CD4-positive, alpha-beta T cell treated with Interleukin-12 subunit alpha and Interleukin-12 subunit beta, for 1 hour (primary cell): ENCODE measurements at places on chromosomes 5 and 9.

DNA sequence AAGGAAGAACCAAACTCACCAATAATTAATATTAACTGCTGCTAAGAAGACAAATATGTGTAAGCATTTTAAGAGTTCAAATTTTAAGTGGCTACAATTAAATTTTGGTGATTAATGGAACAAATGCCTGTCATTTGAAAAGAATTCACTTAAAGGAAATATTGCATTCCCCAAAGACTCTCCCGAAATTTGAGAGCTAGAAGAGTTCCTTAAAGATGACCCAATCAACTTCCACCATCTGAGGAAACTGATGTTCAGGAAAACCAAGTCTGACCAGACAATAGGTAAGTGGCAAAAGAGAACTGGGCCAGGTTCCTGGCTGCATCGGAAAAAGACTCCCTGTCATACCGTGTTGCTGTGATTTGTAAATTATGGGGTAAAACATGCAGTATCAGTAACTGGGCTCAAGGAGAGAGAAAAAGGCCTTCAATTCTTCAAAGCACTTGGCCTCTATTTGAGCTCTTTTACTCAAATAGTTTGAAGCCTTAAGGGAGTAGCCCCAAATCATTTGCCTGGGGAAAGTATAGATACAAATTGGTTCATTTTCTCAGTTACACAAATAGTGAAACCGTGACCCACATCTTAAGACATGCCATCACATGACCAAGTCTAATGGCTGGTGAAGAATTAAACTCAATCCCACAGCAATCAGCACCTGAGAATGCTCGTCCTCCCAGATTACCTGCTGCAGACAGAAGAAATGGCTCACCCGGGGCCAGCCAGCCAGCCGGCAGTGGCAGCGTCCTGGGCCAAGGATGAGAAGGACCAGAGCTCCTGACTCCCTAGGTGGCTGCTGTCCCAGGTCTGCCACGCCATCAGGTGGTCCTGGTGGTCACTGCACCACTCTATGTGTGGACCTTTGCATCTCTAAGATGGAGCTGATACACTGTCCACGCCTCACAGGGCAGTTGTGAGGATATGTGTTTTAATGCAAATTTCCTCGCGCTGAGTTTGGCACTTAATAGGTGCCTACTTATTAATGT, 162.9 kb downstream of the TTLL11 start:
- no peak for DNase-seq

- DNase-seq: peak; percentile 55
These were observed 149.2 kb upstream of the KLF9 start for GRCh38 chr9:70563431-70564204.

GRCh38 chr5:158952248-158952545, 147.5 kb downstream of the EBF1 start:
- no peak for DNase-seq

DNA sequence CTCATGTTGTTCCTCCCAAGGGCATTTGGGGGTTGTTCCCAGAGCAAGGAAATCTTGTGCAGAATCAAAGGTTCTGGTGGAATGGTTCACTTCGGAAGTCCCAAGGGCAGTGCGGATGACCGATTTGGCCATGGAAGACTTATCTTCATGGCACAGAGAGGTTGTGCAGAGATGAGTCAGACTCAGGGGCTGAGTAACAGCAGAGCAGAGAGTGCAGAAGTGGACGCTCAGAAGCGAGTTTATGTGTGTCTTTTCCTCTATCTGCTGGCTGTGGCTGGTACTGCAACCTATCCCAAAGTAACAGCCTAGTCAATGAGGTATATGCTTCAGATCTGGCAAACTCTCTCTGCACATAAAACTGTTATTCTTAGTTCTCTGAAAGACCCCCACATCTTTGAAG, 118.1 kb downstream of the DPYSL3 start:
- DNase-seq: no peak

- DNase-seq: no peak
These were observed 41.9 kb downstream of the TJP2 start for GRCh38 chr9:69215774-69216485.

GRCh38 chr5:172531704-172532026, 77.3 kb upstream of the SH3PXD2B start:
- DNase-seq: no peak

GRCh38 chr9:138043411-138044345, 166.1 kb downstream of the CACNA1B start:
- DNase-seq: no peak

- DNase-seq: no peak
These were observed 182.6 kb downstream of the FBXL7 start for GRCh38 chr5:15682566-15682965.

- DNase-seq: no peak
These were observed 44.9 kb downstream of the LHFPL2 start for GRCh38 chr5:78603636-78604175.
